ENCODE measurements at places on chromosomes 11 and 22.

- no peak for DNase-seq
These were observed 591.1 kb downstream of the BRD1 start for GRCh38 chr22:49236541-49237075.

- DNase-seq, result no peak
These were observed 40.3 kb upstream of the GRAMD4 start for GRCh38 chr22:46579751-46580449.

DNA sequence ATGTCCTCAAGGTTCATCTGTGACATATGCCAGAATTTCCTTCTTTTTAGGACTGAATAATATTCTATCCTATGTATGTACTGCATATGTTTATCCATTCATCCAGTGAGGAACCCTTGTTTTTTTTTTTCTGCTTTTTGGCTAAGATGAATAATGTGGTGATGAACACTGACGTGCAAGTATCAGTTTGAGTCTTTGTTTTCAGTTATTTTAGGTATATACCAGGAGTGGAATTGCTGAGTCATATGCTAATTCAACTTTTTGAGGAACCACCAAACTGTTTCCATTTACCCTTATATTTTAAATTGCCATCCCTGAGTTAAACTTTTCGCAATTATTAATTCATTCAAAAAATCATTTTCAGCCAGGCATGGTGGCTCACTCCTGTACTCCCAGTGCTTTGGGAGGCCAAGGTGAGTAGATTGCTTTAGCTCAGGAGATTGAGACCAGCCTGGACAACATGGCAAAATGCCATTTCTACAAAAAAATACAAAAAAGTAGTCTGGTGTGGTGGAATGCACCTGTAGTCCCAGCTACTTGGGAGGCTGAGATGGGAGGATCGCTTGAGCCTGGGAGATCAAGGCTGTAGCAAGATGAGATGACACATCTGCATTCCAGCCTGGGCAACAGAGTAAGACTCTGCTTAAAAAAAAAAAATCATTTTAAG lies 64.2 kb downstream of the MICAL2 start:
- DNase-seq, result no peak

DNA sequence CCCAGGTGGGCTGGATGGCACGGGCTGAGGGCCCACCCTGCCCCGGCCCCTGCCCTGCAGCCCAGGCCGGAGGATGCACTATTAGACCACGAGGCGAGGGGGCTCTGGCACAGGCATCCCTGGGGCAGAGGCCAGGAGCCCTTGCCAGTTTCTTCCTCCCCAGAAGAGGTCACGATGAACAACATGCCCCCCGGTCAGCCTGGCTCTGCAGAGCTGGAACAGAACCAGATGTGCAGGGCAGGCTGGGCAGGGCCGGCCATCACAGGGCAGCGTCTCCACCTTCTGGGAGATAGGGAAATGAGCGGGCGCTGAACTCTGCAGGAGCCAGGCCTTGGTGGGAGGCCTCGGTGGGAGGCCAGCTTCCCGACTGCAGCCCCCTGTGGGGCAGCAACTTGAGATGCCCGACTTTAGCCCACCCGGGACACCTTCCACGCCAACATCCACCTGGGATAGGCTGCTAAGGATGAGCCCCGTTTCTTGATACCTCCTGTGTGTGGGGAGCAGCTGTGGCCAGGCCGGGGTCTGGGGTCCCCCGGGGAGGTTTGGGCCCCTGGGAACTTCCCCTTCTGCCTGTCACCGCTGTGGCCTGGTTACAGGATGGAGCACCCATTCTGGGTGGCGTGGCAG lies 21.8 kb upstream of the GNB1L start:
- no peak for DNase-seq

DNA sequence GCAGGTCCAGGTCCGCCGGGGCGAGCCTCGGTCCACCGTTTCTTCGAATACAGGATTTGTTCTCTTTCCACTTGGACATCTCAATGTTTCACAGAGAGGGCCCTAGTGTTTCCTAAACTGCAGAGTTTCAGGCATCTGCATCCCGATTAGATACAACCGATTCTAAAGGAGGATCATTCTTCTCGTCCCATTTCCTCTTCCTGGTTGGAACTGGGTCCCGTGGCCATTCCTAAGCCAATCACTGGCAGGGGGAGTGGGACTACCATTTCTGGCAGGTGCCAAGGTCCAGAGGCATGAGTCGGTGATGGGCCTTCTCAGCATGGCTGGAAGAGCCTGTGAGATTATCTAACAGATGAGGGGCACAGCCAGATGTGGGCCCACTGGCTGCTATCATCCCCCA lies 68.9 kb downstream of the ELFN2 start:
- no peak for DNase-seq

- DNase-seq, result no peak
These were observed 32.5 kb upstream of the OR10D3 start for GRCh38 chr11:124150684-124151083.

DNA sequence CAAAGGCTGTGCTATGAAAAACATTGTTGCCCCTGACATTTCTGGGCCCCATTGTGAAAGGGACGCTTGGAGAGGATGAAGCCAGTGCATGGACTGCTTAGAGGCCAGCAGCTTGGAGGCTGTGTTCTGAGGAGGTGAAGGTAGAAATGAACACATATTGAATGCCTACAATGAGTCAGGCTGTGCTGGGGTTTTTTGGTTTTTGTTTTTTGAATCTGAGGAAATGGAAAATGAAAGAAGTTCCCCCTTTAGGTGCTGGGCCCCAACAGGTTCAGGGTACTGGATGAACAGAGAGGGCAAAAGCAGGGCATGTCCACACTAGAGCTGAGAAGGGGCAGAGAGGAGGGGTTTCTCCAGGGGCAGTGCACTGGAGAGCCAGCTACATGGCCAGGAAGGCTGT lies 166.1 kb upstream of the API5 start:
- DNase-seq, result peak; percentile 24

DNA sequence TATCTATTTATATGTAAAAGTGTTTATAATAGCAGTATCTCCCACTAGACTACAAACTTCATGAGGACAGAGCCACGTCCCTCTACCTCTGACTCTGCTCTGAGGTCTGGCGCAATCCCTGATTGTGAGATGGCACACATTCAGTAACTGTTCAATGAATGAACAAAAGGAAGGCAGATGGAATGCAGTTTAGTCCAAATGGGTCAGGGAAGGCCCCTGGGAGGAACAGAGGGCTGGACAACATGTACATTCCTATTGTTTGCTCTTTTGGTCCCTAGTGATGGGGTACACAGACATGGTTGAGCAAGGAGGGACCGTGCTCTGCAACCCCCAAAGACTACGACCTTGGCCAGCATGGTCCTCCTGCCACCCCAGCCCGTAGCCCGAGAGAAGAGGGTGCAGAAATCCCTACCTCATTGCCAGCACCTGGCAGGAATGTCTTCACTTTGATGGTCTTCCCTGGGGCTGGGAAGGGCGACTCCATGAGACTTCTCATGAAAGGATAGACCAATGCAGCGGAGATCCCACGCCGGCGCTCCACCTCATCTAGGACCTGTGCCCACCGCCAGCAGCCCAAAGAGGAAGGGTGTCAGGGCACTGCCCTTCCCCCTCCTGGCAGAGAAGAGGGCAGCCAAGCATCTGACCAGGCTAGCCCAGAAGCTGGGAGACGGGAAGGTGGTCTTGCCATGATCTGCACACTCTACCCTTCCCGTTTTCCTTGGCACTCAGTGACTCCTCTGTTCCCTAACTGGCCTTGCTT lies 24.3 kb downstream of the RPL27A start:
- no peak for DNase-seq

DNA sequence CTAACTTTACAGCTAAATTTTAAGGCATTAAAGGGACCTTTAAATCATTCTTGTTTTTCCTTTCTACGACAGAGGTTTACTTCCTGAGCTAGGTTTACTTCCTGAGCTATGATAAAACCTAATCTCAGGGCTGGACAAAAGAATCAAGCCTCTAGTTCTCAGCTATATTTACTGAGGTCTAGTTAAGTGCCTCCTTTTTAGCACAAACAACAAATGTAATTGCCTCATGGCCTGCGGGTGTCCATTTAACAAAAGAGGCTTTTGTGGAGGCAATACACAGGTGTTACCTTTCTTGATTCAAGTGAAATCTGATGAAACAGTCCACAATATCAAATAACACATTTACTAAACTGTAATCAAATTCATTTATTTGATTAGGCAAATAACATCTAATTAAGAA lies 67.3 kb downstream of the IMMP1L start:
- no peak for DNase-seq

- no peak for DNase-seq
These were observed 94.4 kb upstream of the HORMAD2 start for GRCh38 chr22:29985912-29986311.

GRCh38 chr11:115709297-115709696 lies 205.1 kb upstream of the CADM1 start:
- peak; percentile 41 for DNase-seq

- DNase-seq, result no peak
These were observed 2.2 kb downstream of the POU2AF3 start for GRCh38 chr11:111300569-111300968.

DNA sequence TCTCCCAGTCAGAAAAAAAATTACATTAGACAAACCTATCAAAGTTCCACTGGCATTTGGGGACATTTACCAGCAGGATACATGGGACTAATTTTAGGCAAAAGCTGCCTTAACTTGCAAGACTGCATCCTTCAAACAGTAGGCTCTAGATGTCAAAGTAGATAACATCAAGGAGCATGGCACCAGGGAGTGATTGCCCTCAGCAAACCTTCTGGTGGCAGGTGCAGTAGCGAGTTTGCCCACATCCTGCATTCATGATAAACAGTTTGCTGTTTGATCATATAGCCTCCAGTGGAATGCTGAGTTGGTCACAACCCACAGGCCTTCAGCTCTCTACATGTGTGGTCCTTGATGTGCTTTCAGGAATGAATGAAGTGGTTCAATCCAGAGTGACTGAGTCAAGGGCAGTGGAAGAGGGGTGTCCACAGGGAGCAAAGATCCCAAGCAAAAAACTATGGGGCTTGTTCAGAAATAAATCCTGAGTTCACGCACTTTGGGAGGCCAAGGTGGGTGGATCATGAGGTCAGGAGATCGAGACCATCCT lies 12.0 kb downstream of the SCGB1D2 start:
- no peak for DNase-seq

DNA sequence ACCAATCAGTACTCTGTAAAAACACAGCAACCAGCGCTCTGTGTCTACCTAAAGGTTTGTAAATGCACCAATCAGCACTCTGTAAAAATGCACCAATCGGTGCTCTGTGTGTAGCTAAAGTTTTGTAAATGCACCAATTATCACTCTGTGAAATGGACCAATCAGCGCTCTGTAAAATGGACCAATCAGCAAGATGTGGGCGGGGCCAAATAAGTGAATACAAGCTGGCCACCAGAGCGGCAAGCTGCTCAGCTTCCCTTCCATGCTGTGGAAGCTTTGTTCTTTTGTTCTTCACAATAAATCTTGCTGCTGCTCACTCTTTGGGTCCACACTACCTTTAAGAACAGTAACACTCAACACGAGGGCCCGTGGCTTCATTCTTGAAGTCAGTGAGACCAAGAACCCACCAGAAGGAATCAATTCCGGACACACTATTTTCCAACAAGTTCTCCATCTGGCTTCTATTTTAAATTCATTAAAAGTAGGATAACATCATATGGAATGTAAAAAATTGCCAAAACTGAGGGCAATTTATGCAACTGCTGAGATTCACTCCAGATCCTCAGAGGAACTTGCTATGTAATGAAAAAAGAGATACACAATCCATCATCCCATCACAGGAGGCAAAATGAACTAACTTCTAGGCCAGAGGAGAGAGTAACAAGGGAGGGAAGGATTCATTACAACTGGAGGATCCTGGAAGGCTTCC lies 3.1 kb upstream of the PANX1 start:
- no peak for DNase-seq

GRCh38 chr11:86134580-86135318 lies 65.9 kb upstream of the PICALM start:
- DNase-seq, result no peak

DNA sequence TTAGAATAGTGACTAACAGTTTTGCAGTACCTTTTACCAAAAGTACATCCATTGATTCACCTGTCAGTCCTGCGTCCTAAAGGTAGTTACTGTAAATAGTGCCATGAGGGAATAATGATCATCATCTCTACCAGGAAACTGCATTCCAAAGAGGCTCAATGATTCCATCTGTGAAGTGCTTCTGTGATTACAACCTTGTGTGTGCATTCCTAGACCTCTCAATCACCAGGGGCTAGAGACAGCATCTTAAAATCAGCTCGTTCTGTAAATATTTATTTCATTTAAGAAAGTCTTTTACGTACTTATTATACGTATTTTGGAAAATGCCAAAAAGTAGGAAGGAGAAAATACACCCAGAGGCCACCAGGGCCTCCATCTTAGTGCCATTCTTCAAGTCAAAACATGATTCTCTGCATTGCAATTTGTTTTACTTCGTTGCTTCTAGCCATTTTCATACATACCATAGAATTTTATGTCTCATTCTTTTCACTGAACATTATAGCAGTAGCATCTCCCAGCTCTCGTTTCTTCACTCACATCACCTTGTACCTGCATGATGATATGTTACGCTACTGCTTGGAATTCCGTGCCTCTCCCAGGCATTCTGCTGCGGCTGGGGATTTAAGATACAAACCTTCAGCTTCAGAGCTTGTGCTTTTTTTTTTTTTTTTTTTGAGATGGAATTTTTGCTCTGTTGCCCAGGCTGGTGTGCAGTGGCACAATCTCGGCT lies 117.0 kb downstream of the SEZ6L start:
- no peak for DNase-seq
